ENCODE measurements at places on chromosomes 2 and 18.

DNA sequence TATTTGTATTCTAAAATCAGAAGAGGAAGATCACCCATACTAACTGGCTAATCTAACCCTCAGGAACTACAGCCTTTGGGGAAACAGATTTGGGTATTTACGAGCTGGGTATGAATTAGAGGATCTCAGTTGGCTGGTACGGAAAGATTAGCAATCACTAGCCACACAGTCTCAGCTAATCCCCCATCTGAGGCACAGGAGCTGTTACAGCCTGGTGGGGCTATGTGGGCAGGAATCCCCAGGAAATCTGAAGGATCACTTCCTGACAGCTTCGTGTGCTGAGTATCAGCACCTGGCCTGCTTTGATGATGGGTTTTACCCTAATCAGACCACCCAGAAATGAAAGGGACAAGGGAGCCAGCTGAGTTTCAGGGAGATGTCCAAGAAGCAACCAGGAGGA lies 206.3 kb downstream of the AFF3 start:
- DNase-seq, result no peak

DNA sequence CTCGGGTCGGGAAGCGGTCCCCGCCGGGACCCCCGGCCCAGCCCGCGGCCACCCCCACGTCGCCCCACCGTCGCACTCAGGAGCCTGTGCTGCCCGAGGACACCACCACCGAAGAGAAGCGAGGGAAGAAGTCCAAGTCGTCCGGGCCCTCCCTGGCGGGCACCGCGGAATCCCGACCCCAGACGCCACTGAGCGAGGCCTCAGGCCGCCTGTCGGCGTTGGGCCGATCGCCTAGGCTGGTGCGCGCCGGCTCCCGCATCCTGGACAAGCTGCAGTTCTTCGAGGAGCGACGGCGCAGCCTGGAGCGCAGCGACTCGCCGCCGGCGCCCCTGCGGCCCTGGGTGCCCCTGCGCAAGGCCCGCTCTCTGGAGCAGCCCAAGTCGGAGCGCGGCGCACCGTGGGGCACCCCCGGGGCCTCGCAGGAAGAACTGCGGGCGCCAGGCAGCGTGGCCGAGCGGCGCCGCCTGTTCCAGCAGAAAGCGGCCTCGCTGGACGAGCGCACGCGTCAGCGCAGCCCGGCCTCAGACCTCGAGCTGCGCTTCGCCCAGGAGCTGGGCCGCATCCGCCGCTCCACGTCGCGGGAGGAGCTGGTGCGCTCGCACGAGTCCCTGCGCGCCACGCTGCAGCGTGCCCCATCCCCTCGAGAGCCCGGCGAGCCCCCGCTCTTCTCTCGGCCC lies 13.6 kb downstream of the SPEG start:
- DNase-seq, result no peak

DNA sequence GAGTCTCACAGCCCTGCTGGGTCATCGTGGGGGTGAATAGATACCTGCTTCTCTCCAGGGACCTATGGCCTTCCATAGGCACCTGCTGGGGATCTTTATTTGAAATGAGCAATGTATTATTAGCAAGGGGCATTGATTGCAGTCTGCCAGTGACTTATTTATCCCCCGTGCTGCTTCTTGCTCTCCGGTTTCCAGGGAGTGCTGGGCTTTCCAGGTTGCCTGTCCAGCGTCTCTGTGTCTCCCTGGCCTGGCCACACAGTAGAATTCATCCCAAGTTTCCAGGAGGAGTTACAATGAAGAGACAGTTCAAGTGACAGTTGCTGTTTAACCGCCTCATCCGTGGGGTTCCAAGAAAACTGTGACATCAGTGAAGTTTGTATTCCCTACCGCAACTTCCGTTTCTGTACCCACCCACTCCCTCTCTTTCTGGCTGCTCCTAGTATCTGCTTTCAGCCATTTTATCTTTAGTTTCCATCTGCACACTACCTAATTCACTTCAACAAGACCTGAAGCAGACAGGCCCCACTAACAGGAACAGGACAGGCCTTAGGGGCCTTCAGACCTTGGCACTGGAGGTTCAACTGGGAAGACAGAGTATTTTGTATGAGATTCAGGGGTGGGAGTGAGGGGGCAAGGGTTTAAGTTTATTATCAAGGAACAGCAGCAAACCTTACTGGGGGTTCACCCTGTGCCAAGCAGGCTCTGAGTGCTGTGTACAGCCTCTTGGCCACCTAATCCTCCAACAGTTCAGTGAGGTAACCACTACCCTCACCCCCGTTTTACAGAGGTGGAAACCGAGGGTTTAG lies 134.8 kb downstream of the PRKCE start:
- DNase-seq, result no peak

DNA sequence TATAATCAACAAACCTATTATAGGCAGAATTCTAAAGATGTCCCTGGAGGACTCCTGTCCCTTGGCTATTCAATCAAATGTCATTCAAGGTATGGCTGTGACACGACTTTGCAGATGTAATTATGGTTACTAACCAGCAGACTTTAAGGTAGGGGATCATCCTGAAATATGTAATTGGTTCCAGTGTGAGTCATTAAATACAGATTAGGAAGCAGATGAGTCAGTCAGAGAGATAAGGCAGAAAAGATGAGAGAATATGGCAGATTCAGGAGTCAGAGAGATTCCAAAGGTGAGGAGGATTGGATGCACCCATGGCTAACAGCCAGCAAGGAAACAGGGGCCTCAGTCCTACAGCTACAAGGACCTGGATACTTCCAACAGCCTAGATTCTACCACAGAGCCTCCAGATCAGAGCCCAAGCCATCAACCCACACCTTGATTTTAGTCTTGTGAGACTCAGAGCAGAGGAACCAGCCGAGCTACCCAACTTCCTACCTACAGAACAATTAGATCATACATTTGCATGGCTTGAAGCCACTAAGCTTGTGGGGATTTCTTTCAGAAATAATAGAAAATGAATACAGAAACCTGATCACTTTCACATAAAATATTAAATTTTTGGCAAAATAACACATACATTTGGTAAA lies 11.2 kb upstream of the PROM2 start:
- no peak for DNase-seq

DNA sequence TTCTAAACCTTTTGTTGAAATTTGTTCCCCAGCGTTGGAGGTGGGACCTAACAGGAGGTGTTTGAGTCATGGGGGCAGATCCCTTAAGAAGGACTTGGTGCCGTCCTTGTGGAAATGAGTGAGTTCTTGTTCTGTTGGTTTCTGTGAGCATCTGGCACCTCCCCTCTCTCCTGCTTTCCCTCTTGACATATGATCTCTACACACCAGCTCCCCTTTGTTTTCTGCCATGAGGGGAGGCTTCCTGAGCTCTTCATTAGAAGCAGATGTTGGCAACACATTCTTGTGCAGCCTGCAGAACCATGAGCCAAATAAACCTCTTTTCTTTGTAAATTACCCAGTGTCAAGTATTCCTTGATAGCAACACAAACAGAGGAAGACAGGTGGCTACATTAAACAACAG lies 23.8 kb downstream of the NABP1 start:
- no peak for DNase-seq

- no peak for DNase-seq
Observed at GRCh38 chr2:85709401-85709811, 15.2 kb downstream of the GNLY start.

GRCh38 chr2:33370636-33371265 lies 105.7 kb upstream of the RASGRP3 start:
- no peak for DNase-seq

- DNase-seq, result no peak
Observed at GRCh38 chr2:96261328-96262003, 4.3 kb downstream of the TMEM127 start.

- no peak for DNase-seq
Observed at GRCh38 chr2:177283906-177284305, 19.4 kb upstream of the NFE2L2 start.

GRCh38 chr2:240557808-240558207 lies at the start of gene ANKMY1:
Gene ANKMY1 (minus strand): TSS chr2:240557988. CDS start chr2:240557335, 653 bp downstream.
- no peak for DNase-seq

- DNase-seq, result peak; percentile 22
Observed at GRCh38 chr2:151637271-151637781, 97.0 kb downstream of the NEB start.

All from activated CD8-positive, alpha-beta memory T cell treated with anti-CD3 and anti-CD28 coated beads for 48 hours (primary cell).